ENCODE measurements at places on chromosomes 3 and 15. TPM values are rescaled to one million over a fixed set of nuclear protein-coding genes. Genes with fewer than 3 reads are reported as not detected.

The ARPIN gene
- total RNA-seq: not detected

The CYP11A1 gene
- not detected for total RNA-seq

The TNFSF10 gene
- total RNA-seq: 16.4 TPM

The ZNF385D gene
- not detected for total RNA-seq

The MRPS25 gene
- 108 TPM for total RNA-seq

The DZIP3 gene
- total RNA-seq: 11.1 TPM

The TTLL13 gene
- 0.22 TPM for total RNA-seq

The TICRR gene
- not detected for total RNA-seq

The CCDC174 gene
- total RNA-seq: 47.1 TPM

The ITIH1 gene
- total RNA-seq: 0.53 TPM

The CKMT1B gene
- not detected for total RNA-seq

The TMEM212 gene
- total RNA-seq: not detected

The NR1I2 gene
- total RNA-seq: 0.73 TPM

The CCDC54 gene
- total RNA-seq: not detected

The EDEM1 gene
- total RNA-seq: 177 TPM

The ACTRT3 gene
- total RNA-seq: 0.37 TPM

The TLR9 gene
- total RNA-seq: 21.0 TPM

The AADACL2 gene
- not detected for total RNA-seq

The BMF gene
- 344 TPM for total RNA-seq

The RNU5B-1 gene
- total RNA-seq: 21.7 TPM

The PP2D1 gene
- total RNA-seq: not detected

The NR2F2 gene
- not detected for total RNA-seq

The CACNA2D2 gene
- 0.85 TPM for total RNA-seq
